ENCODE measurements at places on chromosomes 7 and 10.

DNA sequence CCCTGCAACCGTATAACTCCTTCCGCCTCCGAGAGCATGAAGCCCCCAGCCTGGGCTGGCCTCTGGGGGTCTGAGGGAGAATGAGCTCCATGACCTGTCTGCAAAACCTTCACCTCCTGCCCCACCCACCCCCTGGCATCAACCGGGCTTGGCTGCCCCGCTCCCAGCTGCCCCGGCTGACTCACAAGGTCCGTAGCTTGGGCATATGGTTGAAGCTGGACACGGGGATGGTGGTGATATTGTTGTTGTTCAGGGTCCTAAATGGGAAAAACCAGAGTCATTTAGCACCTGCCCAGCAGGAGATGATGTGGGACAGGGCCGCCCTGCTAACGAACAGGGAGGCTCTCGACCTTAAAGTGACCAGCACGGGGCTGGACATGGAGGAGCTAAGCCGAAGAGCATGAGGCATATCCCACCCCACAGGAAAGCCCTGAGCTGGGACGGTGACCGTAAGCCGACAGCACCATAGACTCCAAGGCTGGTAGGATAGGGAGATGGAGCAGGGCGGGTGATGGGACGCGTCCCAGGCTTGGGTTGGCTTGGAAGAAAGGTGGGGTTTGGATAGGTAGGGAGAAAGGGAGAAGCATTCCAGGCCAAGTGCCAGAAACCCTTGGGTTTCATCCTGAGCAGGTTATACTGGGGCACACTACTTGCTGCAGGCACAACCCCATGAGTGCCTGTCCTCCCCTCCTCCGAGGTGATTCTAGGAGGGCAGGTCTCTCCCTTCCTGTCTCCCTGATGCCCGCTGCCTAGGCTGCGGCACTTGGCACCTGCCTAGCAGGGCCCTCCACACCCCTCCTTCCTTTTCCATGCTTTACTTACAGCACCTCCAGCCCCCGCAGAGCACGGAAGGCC is 121.5 kb downstream of the SLIT1 start:
- no peak for DNase-seq

GRCh38 chr10:3755440-3756359 is 29.3 kb downstream of the KLF6 start:
- DNase-seq: peak; percentile 29

DNA sequence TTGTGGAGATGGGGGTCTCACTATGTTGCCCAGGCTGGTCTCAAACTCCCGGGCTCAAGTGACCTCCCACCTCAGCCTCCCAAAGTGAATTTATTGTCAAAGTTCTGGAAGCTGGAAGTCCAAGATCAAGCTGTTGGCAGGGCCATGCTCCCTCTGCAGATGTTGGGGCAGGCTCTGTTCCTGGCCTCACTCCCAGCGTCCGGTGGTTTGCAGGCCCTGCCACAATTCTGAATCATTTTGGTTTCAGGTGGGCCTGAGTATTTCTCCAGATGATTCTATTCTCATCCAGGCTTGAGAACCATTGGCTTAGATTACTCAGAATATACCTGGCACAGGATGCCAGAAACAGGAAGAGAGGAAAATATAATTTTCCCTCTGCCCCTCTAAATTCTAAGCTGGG is 737.4 kb downstream of the TNS3 start:
- DNase-seq: no peak

- DNase-seq: no peak
Observed at GRCh38 chr10:104639590-104640338, 1.3 kb upstream of the SORCS3 start.

DNA sequence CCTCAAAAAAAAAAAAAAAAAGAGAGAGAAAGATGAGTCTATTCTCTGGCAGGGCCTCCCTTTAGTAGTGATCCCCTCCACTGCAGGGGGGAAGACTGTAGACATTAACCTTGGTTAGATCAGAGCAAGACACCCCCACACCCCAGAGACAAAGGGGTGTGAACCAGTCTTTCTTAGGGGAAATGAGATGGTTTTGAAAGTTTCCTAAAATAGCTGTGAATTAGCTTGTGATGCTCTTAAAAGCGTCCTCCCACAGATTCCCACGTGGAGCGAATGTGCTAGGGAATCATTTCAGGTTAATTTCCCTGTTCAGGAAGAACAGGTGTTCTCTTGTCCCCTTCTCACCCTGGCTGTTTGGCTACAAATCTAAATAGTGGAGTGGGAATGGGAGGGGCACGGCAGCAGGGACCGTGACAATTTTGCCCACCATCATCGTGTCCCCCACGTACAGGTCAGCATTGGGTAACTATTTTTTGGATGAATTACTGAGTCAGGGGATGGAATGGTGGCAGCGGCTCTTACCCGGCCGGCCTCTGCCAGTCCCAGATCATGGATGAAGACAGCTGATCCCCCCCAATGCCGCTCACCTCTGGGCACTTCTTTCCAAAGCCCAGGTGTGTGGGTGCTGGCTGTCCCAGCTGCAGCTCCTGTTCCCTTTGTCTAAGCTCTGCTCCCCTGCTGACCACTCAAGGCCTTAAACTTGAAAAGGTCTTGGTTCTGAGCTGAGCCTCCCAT is 152.9 kb downstream of the CCDC3 start:
- no peak for DNase-seq

DNA sequence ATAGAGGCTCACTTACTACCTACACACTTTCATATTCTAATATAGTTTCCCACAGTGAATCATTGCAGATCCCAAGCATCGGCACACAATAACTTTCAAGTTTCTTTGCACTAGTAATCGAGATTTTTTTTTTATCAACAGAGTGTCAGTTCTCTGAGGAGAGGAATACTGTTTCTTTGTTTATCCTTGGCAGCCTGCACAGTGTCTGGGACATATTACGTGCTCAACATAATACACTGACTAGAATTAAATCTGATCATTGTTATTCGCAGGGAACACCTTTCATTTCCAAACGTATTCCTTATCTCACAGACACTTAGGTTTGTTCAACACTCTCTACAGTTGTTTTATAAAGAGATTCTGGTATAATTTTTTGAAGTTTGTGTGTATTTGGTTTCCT is 95.3 kb downstream of the CACNA2D1 start:
- no peak for DNase-seq

DNA sequence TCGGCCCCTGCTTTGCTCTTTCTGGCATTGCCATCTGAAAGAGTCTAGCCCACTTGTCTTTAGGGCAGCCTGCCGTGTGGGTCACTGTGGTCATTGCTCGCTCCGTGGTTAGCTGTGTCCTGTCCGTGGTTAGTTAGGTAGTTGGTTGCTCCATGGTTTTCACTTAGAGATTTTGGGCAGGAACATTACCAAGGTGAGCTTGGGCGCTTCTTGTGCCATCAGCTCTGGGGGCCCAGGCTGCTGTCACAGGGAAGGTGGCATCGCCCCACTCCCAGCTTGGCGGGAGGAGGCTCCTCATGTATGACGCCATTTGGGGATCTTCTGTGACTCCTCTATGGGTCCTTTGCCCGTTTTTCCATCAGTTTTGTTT is 53.1 kb downstream of the INPP5A start:
- no peak for DNase-seq

- DNase-seq: no peak
Observed at GRCh38 chr7:103094102-103094501, 19.2 kb downstream of the ARMC10 start.

DNA sequence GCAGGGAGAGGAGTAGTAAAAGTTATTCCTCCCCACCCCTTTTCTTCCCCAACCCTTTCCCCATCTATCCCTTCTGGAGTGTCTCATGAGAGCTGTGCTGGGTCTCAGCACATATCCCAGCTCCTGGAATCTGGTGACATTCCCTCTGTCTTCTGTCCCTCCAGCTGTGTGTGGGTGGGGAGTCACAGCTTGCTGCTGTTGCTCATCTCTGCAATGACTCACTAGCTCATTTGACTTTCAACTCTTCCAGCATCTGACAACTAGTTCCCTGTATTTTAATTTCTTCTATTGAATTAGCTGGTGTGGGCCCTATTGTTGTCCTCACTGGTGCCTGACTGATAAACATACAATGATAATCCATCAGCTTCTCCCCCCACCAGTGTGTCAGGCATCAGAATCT is 198.9 kb upstream of the AUTS2 start:
- no peak for DNase-seq

- peak; percentile 48 for DNase-seq
Observed at GRCh38 chr10:6578795-6579182, 1.3 kb downstream of the PRKCQ start.

DNA sequence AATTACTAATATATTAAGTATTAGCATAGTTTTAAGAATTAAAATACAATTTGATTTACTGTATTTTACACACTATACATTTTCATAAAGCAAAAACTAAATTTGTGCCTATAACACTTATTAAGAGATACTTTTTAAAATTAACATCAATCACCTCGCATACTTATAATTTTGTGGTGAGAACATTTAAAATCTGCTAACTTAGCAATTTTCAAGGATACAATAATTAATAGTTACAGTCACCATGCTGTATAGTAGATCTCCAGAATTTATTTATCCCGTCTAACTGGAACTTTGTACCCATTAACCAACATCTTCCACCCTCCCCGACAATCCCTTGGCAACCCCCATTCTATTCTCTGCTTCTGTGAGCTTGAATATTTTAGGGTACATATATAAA is 47.5 kb downstream of the RELN start:
- no peak for DNase-seq

- DNase-seq: no peak
Observed at GRCh38 chr7:100573691-100574361, at the start of gene SAP25. SAP25 (minus strand) TSS chr7:100573900; CDS start chr7:100573742, 158 bp downstream.

- DNase-seq: no peak
Observed at GRCh38 chr7:165661-166337, 26.6 kb upstream of the FAM20C start.

DNA sequence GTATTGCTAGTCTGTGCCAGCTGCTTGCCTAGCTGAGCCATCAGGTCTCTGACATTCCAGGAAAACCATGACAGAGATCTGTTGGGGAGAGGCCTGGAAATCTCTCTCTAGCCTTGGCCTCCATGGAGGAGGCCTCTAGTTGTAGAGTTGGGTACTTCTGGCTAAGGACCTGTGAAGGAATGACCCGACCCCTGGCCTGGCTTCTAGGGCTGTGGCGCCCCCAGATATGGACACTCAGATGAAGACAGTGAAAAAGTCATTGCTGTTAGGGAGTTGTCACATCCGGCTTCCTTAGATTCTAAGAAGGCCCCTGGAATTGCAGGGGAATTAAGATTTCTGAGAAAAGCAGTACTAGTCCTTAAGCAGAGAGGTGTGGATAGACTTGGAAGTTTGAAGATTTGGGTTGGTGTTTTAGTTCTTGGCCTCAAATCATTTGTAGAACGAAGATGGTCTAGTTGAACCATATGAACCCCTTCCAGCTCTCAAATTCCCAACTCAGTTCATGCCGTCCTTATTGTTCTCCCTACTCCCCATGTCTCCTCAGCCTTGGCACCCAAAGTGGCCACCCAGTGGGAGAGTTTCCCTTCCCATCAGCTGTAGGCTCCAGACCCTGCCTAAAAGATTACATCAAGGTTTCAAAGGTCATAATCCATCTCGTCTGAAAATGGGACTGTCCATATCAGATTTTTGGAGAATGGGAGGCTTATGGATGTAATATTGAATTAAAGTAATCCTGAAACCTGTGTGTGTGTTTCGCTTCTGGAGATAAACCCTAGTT is 7.0 kb downstream of the HHEX start:
- DNase-seq: no peak

DNA sequence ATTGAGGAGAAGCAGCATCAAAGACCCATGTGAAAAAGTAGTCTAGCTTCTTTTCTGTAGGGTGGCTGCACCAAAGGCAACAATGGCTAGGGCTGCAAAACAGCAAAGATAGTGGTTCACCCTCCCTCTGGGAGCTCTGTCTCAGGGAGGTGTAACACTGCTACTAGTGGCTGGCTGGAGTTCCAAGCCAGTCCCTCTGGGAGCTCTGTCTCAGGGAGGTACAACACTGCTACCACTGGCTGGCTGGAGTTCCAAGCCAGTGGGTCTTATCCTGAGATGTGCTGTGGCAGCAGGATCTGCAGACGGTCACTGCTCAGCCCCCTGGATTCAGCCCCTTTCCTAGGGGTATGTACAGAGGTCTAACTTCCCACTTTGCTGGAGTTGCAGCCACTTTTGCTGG is 37.9 kb upstream of the TMEM140 start:
- no peak for DNase-seq

- DNase-seq: no peak
Observed at GRCh38 chr10:37960591-37961137, 15.8 kb downstream of the ZNF25 start.

DNA sequence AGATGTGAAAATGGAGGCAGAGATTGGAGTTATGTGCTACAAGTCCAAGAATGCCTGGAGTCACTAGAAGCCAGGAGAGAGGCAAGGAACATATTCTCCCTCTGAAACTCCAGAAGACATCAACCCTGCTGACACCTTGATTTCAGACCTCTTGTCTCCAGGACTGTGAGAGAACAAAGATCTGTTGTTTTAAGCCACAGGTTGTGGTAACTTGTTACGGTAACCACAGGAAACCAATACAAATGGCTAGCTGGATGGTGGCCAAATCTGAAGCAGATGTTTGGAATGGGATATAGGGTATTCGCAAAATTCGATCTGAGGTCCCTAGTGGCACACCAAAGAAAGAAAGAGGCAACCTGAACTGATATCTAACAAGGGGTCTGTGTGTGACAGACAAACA is 129.0 kb downstream of the HERPUD2 start:
- no peak for DNase-seq

DNA sequence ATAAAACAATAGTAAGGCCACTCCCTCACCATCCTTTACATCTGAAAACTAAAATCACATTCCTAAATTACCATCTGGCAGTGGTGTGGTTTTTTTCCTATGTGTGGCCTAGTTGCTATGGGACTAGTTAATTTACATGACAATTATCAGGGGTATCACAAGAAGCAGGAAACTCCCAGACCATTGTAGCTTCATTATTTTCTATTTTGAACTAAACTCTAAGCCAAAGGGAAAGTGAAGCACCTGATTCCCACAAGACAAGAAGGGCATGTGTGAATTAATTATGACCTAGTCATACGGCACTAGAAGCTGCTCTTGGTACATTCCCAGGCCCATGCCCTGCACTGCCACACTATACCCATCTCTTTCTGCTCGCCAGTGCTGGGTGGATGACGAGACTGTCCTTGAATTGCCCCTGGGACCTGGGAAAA is 103.4 kb downstream of the ATXN7L1 start:
- no peak for DNase-seq

GRCh38 chr7:90758933-90759562 is 162.9 kb downstream of the CDK14 start:
- DNase-seq: no peak

DNA sequence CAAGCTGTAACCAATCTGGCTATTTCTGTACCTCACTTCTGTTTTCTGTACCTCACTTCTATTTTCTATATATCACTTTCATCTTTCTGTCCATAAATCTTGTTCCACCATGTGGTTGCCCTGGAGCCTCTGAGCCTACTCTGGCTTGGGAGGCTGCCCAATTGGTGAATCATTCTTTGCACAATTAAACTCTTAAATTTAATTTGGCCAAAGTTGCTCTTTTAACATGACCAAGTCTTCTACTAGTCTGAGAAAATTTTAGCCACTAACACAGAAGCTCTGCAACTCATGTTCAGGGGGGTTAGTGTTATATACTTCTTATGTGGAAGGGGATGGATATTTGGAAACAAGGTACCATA is 503.5 kb downstream of the KIF20B start:
- DNase-seq: no peak

GRCh38 chr7:159139202-159139601 is 5.5 kb downstream of the VIPR2 start:
- no peak for DNase-seq
